Thyroid gland (tissue), 4 donors: ENCODE measurements at places on chromosomes 5 and 9.

- no peak overlapping the region for H3K4me3 ChIP-seq
- DNase-seq = peak; percentile 11
- no peaks in the 10 kb centered on the region for H3K27me3 ChIP-seq
- H3K36me3 ChIP-seq = no peaks in the 10 kb centered on the region
Measured at GRCh38 chr5:36728697-36729543, 122.5 kb downstream of the SLC1A3 start.

- H3K4me3 ChIP-seq = no peak overlapping the region
- no peak for DNase-seq
- H3K27ac ChIP-seq = no peak overlapping the region
- H3K4me1 ChIP-seq = no peaks in the 10 kb centered on the region
Measured at GRCh38 chr9:99966001-99966400, 59.5 kb downstream of the STX17 start.

DNA sequence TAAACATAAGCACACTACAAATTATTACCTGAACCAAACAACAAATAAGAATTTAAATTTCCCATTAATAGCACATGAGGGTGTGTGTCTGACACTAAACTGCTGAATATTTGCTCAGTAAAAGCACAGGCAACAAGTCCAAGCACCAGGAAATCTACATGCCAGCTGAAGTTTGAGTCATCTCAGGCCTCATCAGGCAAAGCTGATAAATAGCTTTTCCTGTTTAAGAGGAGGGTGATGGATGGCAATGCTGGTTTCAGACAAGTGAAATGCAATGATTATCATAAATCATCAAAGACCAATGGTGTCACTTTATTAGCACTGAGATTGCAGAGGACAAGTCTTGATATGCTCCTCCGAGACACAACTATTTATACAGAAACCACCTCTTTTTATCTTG lies 1668.0 kb upstream of the C9orf72 start:
- no peak overlapping the region for H3K27ac ChIP-seq
- DNase-seq = no peak
- no peaks in the 10 kb centered on the region for H3K36me3 ChIP-seq
- H3K4me3 ChIP-seq = no peak overlapping the region

DNA sequence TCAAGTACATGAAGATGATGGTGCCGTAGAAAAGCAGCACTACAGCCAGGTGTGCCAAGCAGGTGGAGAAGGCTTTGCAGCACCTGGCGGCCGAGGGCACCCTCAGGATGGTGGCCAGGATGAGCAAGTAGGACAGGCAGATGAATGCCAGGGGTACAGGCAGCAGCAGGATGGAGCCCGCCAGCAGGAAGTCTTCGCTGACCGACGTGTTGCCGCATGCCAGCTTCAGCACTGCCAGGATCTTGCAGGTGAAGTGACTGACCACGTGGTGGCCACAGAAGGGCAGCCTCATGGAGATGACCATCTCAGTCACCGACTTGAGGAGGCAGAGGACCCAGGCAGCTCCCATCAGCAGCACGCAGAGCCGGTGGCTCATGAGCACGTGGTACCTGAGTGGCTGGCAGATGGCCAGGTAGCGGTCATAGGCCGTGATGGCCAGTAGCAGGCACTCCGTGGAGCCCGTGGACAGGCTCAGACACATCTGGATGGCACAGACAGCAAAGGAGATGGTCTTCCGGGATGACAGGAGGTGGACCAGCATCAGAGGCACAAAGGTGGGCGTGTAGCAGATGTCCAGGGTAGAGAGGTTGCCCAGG lies 482 bp downstream of the OR13J1 start:
- no peaks in the 10 kb centered on the region for H3K27me3 ChIP-seq
- H3K4me3 ChIP-seq = no peak overlapping the region
- H3K4me1 ChIP-seq = no peaks in the 10 kb centered on the region

- no peaks in the 10 kb centered on the region for H3K4me1 ChIP-seq
- H3K27ac ChIP-seq = no peak overlapping the region
- H3K27me3 ChIP-seq = no peaks in the 10 kb centered on the region
- no peak for DNase-seq
Measured at GRCh38 chr5:485113-485945, 38.9 kb downstream of the SLC9A3 start.

GRCh38 chr5:66609615-66610014 lies 13.4 kb downstream of the MAST4 start:
- H3K4me1 ChIP-seq = no peaks in the 10 kb centered on the region
- H3K36me3 ChIP-seq = no peaks in the 10 kb centered on the region
- DNase-seq = no peak
- H3K27me3 ChIP-seq = no peaks in the 10 kb centered on the region

- H3K27ac ChIP-seq = no peak overlapping the region
- no peak overlapping the region for H3K4me3 ChIP-seq
- H3K36me3 ChIP-seq = no peaks in the 10 kb centered on the region
- DNase-seq = no peak
- H3K27me3 ChIP-seq = no peaks in the 10 kb centered on the region
Measured at GRCh38 chr9:7117676-7118561, 360.1 kb downstream of the KDM4C start.

- no peaks in the 10 kb centered on the region for H3K36me3 ChIP-seq
- no peak overlapping the region for H3K4me3 ChIP-seq
- no peak overlapping the region for H3K27ac ChIP-seq
- H3K4me1 ChIP-seq = no peaks in the 10 kb centered on the region
- no peaks in the 10 kb centered on the region for H3K27me3 ChIP-seq
Measured at GRCh38 chr5:40333459-40334241, 346.1 kb upstream of the PTGER4 start.

- H3K36me3 ChIP-seq = no peaks in the 10 kb centered on the region
- DNase-seq = no peak
- H3K27ac ChIP-seq = no peak overlapping the region
Measured at GRCh38 chr9:89498852-89499480, 1.1 kb upstream of the SEMA4D start.

GRCh38 chr9:92974761-92975755 lies 27.7 kb downstream of the FGD3 start:
- no peak for DNase-seq
- H3K36me3 ChIP-seq = no peaks in the 10 kb centered on the region
- H3K4me1 ChIP-seq = peaks cover 55% of the 10 kb centered on the region
- H3K4me3 ChIP-seq = no peak overlapping the region
- no peaks in the 10 kb centered on the region for H3K27me3 ChIP-seq

GRCh38 chr9:81032030-81032572 lies 657.2 kb downstream of the TLE1 start:
- H3K27ac ChIP-seq = no peak overlapping the region
- DNase-seq = no peak
- H3K27me3 ChIP-seq = no peaks in the 10 kb centered on the region
- H3K36me3 ChIP-seq = no peaks in the 10 kb centered on the region
- H3K4me3 ChIP-seq = no peak overlapping the region

- no peaks in the 10 kb centered on the region for H3K27me3 ChIP-seq
- DNase-seq = no peak
- H3K4me1 ChIP-seq = peaks cover 76% of the 10 kb centered on the region
- H3K27ac ChIP-seq = no peak overlapping the region
- H3K36me3 ChIP-seq = no peaks in the 10 kb centered on the region
Measured at GRCh38 chr9:134372581-134373267, 46.5 kb downstream of the RXRA start.

- H3K27me3 ChIP-seq = no peaks in the 10 kb centered on the region
- no peak overlapping the region for H3K27ac ChIP-seq
- no peak overlapping the region for H3K4me3 ChIP-seq
- no peak for DNase-seq
- H3K36me3 ChIP-seq = no peaks in the 10 kb centered on the region
Measured at GRCh38 chr9:26243726-26244125, 565.5 kb upstream of the TUSC1 start.

GRCh38 chr9:135032868-135033460 lies 54.5 kb upstream of the OLFM1 start:
- no peaks in the 10 kb centered on the region for H3K4me1 ChIP-seq
- H3K27me3 ChIP-seq = no peaks in the 10 kb centered on the region

DNA sequence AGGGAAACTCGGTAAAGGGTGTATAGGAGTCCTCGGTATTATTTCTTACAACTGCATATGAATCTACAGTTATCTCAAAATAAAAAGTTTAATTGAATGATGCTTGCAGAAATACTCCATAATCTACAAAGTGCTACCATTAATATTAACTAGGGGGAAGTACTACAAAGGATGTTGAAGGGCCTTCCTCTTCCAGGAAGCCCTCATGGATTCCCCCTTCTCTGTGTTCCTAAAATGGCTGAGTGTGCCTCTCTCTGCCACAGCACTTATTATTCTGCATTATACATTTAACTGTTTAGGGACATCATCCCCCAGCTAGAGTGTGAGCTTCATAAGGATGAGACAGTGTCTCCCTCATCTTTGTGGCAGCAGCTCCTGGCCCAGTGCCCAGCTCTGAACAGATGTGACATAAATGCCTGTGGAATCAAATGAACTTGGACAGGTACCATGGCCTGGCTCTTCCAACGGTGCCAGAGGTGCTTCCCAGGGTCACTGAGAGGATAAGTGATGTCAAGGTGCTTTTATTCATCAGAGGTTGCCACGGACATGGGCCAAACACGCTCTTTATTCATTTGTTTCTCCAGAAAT lies 99.5 kb downstream of the PAX5 start:
- H3K36me3 ChIP-seq = no peaks in the 10 kb centered on the region
- no peak for DNase-seq
- no peaks in the 10 kb centered on the region for H3K4me1 ChIP-seq

DNA sequence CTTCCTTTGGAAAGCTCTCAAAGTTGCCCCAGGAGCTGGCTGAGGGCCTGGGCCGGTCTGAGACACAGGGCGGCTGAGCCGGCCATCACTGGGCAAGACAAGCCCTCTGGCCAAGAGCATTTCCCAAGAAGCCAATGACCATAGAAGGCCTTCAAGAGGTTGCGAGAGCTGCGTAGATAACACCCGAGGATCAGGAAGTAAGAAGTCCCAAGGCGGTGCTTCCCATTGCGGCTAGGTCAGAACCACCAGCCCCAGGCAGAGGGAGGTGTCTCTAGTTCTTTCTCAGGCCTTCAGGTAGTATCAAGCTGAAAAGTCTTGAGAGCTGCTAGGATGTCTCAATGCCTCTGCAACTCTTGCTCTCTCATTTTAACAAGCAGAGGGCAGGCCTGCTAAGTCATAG lies 54.0 kb upstream of the C5orf58 start:
- no peak overlapping the region for H3K27ac ChIP-seq
- H3K4me1 ChIP-seq = no peaks in the 10 kb centered on the region
- H3K27me3 ChIP-seq = no peaks in the 10 kb centered on the region
- no peaks in the 10 kb centered on the region for H3K36me3 ChIP-seq
- DNase-seq = no peak

- H3K4me1 ChIP-seq = no peaks in the 10 kb centered on the region
- no peak overlapping the region for H3K27ac ChIP-seq
- no peak overlapping the region for H3K4me3 ChIP-seq
- DNase-seq = no peak
- no peaks in the 10 kb centered on the region for H3K36me3 ChIP-seq
- H3K27me3 ChIP-seq = no peaks in the 10 kb centered on the region
Measured at GRCh38 chr5:15183520-15183919, 311.9 kb upstream of the ANKH start.

GRCh38 chr5:135071311-135071710 lies 37.3 kb upstream of the PITX1 start:
- no peak overlapping the region for H3K27ac ChIP-seq
- DNase-seq = no peak
- no peaks in the 10 kb centered on the region for H3K27me3 ChIP-seq
- no peaks in the 10 kb centered on the region for H3K36me3 ChIP-seq

- DNase-seq = no peak
- H3K4me3 ChIP-seq = no peak overlapping the region
- no peaks in the 10 kb centered on the region for H3K27me3 ChIP-seq
- H3K36me3 ChIP-seq = no peaks in the 10 kb centered on the region
- H3K27ac ChIP-seq = no peak overlapping the region
- peaks cover 44% of the 10 kb centered on the region for H3K4me1 ChIP-seq
Measured at GRCh38 chr5:171702135-171702770, 83.4 kb upstream of the SMIM23 start.

DNA sequence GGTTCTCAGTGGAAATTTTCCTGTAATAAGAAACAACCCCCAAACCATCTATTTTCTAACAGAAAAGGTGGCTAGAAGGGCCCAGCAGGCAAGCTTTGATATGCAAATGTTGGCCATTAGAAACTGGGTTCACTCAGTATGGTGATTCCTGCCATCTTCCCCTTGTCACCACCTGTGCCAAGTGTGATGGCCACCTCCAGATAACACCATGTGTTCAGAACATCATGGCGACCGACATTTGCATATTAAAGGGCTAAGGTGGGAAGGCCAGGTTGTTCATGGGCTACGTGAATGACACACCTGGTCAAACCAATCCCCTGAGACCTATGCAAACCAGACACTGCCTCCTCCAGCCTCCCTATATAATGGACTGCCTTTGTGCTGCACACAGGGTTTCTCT lies 20.4 kb downstream of the FOXE1 start:
- peaks cover 16% of the 10 kb centered on the region for H3K4me1 ChIP-seq
- H3K27ac ChIP-seq = no peak overlapping the region
- no peaks in the 10 kb centered on the region for H3K27me3 ChIP-seq
- H3K4me3 ChIP-seq = no peak overlapping the region
- no peaks in the 10 kb centered on the region for H3K36me3 ChIP-seq

DNA sequence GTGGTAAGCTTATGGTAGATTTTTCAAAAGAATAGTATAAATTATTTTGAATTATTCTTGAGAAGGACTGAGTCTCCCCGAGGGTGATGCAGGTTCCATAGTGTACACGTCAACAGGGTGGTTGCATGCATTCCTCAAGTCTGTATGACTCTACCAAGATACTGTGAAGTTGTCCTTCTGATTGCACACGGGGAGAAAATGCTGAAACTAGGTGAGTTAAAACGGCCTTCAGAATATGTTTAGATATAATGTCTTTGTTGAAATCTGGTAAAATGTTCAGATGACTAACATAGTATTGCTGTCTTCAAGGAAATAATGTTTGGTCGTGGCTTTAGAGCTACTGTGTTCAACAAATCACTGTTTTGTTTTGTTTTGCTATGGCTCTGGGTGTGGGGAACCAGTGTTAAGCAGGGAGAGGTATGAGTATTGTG lies 22.4 kb upstream of the TNFAIP8 start:
- peaks cover 19% of the 10 kb centered on the region for H3K4me1 ChIP-seq
- no peaks in the 10 kb centered on the region for H3K27me3 ChIP-seq
- H3K27ac ChIP-seq = peak overlapping the region; percentile 60
- H3K36me3 ChIP-seq = no peaks in the 10 kb centered on the region

DNA sequence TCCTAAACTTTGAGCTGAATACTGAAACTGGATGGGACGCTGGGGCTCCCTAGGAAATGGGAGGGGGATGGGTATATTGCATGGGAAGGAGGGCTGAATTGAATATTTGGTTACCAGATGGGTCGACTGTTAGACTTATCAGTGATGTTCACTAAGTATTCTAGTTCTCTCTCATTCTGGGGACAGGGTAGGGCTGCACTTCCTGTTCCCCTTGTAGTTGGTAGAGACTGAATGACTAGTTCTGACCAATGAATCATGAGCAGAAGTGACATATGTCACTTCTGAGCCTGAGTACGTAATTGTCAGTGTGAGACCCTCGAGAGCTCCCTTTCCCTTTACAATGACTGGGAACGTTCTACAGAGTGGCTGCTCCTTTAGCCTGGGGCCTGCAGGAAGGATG lies 55.5 kb upstream of the DMRT1 start:
- no peaks in the 10 kb centered on the region for H3K36me3 ChIP-seq
- peaks cover 20% of the 10 kb centered on the region for H3K4me1 ChIP-seq
- no peak overlapping the region for H3K4me3 ChIP-seq
- H3K27ac ChIP-seq = no peak overlapping the region
- no peaks in the 10 kb centered on the region for H3K27me3 ChIP-seq
